ENCODE measurements at places on chromosomes 3 and 15.
A peak's percentile ranks its signal among the peaks of the same experiment; 100 is the strongest.

GRCh38 chr3:41200669-41201021, 1.3 kb downstream of the CTNNB1 start:
- peak; percentile 64 for DNase-seq

DNA sequence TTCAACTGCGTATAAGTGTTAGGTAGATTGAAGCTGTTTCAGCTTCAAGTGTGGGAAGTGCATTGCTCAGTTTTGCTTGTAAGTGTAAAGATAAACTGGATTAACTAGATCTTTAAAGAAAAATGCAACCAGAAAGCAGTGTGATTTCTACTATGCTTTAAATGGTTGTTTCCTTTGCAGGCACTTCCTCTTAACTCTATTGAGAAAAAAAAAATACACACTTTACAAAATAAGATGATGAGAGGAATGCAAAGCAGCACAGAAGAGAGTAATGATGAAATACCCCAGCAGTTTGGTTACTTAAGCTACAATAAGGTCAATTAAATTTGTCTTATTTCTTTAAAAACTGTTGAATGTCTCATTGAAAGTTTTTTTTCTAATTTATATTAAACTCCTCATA, 40.8 kb downstream of the DPH6 start:
- DNase-seq: peak; percentile 28

GRCh38 chr15:30865257-30865656, 38.5 kb upstream of the FAN1 start:
- DNase-seq: no peak

GRCh38 chr15:47516972-47517371, 200.3 kb upstream of the SEMA6D start:
- no peak for DNase-seq

DNA sequence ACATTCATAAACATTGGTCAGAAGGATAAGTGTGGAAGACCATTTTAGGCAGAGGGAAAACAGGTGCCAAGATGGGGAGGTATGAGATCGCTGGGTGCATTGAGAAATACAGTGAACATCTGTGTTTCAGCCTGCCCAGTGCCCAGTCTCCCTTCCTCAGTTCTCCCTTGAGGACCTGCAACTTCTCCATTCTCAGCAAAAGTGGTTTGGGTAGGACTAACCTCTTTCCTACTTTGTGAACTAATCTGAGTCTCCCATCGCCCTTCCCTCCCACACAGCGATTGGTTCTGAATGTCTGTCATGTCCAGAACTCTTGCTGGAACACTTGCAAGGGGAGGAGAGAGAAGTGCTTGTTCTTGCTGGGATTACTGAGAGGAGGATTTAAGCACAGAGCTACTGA, 10.9 kb upstream of the CCNL1 start:
- peak; percentile 62 for DNase-seq

DNA sequence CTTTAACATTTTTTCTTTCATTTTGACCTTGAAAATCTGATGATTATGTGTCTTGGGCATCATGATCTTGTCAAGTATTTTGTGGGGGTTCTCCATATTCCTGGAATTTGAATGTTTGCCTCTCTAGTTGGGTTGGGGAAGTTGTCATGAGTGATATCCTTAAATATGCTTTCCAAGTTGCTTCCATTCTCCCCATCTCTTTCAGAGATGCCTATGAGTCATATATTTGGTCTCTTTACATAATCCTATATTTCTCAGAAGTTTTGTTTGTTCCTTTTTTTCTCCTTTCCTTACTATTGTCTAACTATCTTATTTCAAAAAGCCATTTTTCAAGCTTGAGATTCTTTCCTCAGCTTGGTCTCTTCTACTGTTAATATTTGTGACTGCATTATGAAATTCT, 69.0 kb upstream of the CCDC80 start:
- peak; percentile 45 for DNase-seq

- peak; percentile 27 for DNase-seq
Measured at GRCh38 chr3:165854696-165855095, 17.5 kb upstream of the BCHE start.

- no peak for DNase-seq
Measured at GRCh38 chr15:82535566-82536408, 4.5 kb downstream of the RPS17 start.

DNA sequence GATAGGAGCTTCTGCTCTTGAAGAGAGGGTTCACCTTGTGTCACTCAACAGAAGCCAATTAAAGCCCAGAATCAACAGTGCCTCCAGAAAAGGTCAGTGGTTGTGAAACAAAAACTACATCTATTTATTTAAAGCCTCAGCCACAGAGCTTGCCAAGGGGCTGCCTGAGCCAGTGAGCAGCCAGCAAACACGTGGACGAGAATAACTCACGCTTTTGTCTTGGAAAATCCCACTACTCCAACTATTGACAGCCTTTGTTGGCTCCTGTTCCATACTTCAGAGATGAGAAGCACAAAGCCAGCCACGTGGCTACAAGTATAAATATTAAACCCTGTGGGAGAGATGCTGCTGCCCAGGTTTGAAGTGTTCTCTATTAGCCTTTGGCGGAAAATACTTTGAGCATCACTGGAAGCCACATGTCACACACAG, 10.3 kb downstream of the GPR156 start:
- no peak for DNase-seq

DNA sequence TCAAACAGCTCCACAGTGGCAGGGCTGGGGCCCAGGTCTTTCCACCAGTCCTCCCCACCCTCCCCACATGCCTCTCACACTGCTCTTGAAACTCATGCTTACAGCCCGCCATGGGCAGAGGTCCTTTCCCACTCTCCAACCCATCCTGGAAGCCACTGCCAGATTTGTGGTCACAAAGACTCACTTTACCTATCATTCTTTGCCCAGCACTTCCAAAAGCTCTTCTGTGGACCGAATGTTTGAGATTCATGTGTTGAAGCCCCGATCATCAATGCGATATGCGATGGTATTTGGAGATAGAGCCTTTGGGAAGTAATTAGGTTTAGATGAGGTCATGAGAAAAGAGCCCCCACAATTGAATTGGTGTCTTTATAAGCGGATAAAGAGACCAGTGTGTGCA, 247.8 kb downstream of the VPS13C start:
- DNase-seq: no peak

DNA sequence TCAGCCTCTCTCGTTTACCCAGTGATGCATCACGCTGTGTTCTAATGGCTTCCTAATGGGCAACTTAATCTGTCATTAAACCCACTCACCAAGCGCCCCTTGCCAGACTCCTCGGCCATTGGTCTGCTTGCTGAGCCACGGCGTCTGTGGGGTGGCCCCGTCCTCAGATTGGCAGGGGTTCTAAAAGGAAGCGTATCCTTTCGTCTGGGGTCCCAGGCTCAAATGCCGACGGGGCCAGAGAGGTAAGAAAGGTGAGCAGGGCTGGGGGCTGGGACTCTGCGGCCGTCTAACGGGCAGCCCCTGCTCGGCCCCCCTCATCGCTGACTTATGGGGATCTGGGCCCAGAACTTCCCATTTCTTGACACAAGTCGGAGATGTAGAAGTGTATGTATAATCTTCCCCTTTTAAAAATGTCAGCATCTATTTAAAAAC, 315.1 kb upstream of the PROK2 start:
- DNase-seq: peak; percentile 54

DNA sequence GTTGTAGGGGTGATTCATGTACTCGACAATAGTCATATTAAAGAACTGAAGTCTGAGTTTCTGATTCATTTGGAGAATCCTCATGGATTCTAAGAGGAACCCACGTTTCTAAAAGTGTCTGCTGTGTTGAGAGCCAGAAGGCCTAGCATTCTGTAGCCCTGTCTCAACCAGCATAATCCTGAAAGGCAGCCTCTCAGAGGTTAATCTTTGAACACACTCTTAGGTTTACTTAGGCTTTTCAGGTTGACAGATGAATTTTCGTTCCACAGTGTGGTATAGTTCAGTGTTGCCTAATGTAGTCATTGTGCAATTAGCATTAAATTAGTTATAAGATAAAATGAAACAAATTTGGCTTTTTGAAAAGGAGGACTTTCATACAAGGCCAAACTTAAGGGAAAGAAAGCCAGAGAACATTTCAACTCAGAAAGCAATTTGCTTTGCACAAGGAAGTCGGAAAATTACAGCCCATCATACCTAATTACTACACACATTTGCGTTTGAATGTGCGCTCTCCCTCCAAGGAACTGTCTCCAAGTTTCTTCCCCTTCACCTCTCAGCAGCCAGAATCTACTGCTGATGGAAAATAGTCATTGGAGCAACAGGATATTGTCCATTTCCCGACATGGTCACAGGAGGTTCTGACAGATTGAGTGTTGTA, 42.0 kb downstream of the AGBL1 start:
- DNase-seq: no peak

DNA sequence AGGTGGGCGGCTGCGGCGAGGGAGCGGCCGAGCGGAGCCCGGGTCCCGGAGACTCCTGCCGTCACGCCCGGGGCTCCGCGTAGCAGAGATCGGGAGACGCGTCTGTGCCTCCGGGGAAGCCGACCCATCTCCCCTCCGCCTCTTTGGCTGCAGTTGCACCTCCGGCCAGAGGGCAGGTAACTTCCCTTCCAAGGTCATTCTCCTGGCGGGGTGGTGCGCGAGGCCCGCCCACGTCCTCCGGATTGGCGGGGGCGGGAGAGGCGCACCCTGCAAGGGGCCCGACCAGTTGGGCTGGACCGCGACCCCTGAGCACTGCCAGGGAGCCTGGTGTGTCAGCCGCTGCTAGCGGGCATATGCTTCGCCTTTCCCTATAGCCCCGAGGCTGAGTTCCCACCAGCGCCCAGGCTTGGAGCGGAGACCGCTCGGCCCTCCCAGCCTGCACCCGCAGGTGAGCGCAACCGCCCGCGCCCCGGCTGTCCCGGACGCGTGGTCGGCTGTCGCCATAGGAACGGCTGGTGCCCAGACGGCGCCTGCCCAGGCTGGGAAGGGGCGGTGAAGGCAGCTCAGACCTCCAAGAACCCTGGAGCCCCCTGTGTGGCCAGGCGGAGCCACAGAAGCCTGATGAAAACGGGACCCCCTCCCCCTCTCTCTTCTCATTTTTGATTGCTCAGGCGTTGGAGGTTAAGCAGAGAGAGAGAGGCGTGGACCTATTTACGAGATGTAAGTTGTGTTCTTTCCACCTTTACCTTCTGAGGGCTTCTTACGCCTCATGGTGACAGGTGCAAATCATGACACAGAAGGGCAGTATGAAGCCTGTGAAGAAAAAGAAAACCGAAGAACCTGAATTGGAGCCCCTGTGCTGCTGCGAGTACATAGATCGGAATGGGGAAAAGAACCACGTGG, 453 bp downstream of the ZDHHC23 start:
- no peak for DNase-seq

- no peak for DNase-seq
Measured at GRCh38 chr15:95857758-95858157, 472.7 kb upstream of the NR2F2 start.

GRCh38 chr3:94183551-94183950, 120.7 kb downstream of the NSUN3 start:
- DNase-seq: no peak

- no peak for DNase-seq
Measured at GRCh38 chr3:64681827-64682226, 6.0 kb downstream of the ADAMTS9 start.

GRCh38 chr3:141796081-141796888, 33.1 kb downstream of the GRK7 start:
- DNase-seq: peak; percentile 44

DNA sequence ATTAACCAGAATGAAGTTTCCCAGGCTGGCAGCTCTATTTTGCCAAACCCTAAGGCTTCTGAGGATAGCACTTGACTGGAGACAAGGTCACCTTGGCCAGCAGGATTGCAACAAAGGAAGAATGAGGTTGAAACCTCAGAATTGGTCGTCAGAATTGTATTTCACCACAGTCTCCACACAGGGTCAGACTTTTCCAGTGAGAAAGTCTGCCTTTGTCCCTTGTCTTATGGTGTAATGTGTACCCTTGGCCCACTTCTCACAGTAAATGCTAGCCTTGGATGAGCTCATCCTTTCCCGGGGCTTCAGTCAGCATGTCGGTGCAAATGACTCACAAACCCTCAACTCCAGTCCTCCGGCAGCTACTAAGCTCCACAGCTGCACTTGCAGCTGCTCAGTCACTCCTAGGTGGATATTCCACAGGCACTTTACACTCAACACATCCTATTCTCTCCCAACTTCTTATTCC, 19.7 kb downstream of the SSR3 start:
- peak; percentile 98 for DNase-seq

DNA sequence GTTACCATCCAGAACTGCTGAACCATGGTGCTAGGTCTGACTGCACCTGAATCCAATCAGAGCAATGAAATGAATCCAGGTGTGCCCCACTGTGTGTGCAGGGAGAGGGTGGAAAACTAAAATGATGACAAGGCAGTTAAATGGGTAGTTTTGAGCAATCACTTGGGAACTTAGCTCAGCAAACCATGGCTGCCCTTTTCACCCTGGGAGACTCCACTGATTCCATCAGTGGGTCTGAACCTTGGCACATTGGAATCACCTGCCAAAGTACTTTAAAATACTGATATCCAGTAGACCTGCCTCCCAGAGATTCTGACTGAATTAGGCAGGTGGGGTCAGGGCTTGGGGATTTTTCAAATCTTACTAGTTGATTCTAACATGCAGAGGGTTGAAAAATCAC, 59.8 kb upstream of the USP3 start:
- no peak for DNase-seq

DNA sequence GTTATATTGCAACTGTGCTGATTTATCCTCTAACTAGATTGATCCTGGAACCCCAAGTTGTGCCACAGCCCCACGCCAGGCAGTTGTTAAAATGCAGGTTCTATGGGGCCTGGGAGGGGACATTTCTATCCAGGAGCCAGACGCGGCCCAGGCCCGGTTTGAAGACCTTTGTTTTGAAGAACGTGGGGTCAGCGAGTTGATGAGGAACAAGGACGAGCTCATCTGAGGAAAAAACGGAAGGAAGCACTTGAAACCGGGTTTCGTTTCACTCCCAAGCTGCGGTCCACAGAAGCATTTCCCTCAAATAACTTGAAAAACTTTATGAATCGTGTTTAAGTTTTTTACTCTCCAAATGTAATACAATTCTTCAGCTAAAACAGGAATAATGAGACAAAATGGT, 76.4 kb downstream of the CHSY1 start:
- DNase-seq: peak; percentile 59

DNA sequence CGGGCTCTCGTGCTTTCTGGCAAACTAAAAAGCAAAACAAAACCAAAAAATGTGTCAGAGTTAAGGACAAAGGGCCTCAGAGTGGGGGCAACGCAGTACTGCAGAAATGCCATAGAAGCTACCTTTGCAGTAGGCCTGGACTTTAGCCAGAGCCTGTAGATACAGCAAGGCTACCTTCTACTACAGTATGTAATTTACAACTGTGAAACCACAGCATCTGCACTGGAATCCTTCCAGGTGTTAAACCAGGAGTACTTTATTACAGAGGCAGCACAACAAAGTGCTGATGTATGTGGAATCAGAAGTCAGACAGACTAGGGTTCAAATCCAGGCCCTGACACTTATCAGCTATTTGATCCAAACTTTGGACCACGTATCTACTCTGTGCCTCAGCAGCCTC, 34.9 kb downstream of the RUBCN start:
- no peak for DNase-seq

- DNase-seq: no peak
Measured at GRCh38 chr3:32455609-32456428, 46.8 kb downstream of the CMTM6 start.
